ENCODE measurements at places on chromosomes 7 and 10.

DNA sequence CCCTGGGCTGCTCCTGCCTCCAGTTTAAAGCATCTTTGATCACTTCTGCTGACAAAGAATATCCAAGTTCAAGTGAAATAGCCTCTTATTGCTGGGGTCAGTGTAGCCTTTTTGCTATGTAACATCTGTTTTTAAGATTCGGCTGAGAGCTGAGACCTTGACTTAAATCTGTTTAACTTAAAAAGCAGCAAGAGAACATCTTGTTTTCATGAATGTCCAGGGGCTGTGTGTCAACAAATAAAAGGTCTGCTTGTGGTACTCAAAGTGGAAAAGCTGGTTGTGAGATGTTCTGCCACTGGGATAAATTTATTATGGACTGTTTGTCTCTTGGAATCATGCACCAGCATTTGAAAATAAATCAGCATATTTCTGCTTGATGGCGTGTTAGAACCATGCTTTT is 73.2 kb downstream of the CALD1 start:
- DNase-seq, result no peak

- DNase-seq, result no peak
These were observed 24.9 kb downstream of the SAMD9 start for GRCh38 chr7:93092757-93093370.

GRCh38 chr7:106089647-106090046 is 22.5 kb downstream of the SYPL1 start:
- DNase-seq, result no peak

GRCh38 chr10:34006471-34006870 is 672.0 kb upstream of the NRP1 start:
- no peak for DNase-seq

- DNase-seq, result no peak
These were observed 449.6 kb downstream of the GRM8 start for GRCh38 chr7:126803060-126803665.

GRCh38 chr10:43060291-43060690 is 16.6 kb upstream of the RET start:
- DNase-seq, result no peak
